ENCODE measurements at places on chromosomes 6 and 20.

DNA sequence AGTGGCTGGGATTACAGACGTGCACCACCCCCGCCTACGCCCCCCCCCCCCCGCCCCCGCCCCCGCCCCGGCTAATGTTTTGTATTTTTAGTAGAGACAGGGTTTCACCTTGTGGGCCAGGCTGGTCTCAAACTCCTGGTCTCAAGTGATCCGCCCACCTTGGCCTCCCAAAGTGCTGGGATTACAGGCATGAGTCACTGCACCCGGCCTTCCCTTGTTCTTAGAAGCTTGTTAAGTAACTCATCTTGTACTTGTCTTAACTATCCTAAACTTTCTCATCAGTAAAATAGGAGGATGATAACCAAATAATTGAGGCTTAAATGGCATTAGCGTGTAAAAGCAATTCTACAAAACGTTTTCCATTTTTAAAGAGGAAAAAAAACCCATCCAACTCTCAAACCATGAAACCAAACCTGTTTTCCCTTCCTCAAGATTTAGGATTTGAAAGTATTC is 4.2 kb downstream of the CDYL start:
- DNase-seq, result no peak

DNA sequence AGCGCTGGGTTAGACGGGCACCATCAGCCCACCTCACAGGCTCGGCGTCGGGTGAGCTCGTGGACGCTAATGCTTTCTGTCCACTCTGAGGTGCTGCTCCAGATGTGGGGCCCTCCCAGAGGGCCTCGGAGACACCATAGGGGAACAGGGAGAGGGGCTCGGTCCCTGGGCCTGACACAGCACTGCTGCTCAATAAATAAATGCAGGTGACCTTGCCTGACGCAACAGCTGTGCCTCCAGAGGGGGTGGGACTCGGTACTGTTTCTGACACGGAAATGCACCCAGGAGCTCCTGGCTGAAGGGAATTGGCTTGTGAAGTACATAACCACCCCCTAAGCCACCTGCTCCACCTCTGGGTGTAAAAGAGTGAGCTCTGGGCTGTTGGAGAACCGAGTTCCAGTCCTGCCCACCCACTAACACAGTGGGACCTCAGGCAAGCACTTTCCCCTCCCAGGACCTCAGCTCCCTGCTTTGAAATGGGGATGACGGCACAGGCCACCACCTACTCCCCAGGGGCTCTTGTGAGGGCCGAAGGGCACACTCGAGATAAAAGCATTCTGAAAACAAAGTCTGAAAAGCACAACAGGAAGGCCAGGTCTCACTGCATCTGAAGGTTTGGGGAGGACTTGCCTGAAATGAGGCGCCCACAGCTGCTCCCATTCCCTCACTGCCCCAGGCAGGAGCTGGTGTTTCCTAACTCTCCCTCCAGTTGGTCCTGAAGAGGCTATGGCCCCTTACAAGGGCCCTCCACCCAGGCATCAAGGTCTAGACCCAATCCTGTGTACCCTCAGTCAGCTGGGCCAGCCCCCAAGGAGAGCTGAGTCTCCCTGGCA is 6.7 kb downstream of the KCNK15 start:
- DNase-seq, result no peak

DNA sequence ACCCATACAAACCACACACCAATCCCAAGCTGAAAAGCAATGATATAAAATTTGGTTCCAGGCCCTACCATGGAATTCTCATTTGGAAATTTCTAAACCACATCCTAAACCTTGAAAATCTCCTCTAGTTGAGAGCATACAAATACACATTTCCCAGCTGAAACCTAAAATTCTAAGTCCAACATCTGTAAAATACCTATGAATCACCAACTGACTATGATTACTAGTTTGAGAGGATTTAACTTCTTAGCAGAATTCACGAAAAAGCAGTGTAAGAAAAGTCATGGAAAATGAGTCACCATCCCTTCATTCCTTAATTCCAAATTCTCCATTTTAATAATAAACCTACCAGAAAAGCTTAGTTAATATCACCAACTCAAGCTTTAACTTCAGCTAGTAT is 15.4 kb downstream of the RANBP9 start:
- DNase-seq, result no peak

DNA sequence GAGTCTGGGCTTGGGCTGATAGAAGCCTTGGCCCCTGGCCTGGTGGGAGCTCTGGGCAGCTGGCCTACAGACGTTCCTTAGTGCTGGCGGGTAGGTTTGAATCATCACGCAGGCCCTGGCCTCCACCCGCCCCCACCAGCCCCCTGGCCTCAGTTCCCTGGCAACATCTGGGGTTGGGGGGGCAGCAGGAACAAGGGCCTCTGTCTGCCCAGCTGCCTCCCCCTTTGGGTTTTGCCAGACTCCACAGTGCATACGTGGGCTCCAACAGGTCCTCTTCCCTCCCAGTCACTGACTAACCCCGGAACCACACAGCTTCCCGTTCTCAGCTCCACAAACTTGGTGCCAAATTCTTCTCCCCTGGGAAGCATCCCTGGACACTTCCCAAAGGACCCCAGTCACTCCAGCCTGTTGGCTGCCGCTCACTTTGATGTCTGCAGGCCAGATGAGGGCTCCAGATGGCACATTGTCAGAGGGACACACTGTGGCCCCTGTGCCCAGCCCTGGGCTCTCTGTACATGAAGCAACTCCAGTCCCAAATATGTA is 957 bp upstream of the VEGFA start:
- no peak for DNase-seq

DNA sequence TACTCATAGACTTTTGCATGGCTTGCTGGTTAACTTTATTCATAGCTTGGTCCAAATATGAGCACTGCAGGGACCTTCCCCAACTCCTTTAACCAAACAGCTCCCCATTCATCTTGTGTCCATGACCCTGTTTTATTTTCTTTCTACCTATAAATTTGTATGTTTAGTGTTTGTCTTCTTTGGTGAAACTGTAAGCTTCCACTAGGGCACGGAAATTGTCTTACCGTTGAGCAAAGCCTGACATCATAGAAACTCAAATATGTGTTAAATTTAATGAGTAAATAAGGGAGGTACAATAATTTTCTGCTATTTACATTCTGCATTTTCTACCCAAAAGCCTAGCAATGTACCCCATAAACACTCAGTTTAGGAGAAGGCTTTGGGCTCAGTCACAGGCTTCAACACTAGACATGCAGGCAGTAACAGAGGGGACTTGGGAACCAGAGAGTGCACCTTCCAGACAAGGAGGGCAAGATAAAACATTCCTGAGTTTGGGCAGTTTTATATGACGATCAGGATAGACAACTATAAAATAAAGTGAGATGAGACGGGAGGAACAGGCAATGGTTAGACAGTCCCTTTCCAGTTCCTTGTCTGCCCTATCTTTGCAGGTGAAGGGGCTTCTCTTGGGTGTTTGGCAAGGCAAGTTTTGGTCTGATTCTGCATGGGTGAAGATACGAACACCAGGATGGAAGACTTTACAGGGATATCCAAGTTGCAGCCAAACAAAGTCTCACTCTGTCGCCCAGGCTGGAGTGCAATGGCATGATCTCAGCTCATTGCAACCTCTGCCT is 46.2 kb upstream of the ZNF217 start:
- no peak for DNase-seq

DNA sequence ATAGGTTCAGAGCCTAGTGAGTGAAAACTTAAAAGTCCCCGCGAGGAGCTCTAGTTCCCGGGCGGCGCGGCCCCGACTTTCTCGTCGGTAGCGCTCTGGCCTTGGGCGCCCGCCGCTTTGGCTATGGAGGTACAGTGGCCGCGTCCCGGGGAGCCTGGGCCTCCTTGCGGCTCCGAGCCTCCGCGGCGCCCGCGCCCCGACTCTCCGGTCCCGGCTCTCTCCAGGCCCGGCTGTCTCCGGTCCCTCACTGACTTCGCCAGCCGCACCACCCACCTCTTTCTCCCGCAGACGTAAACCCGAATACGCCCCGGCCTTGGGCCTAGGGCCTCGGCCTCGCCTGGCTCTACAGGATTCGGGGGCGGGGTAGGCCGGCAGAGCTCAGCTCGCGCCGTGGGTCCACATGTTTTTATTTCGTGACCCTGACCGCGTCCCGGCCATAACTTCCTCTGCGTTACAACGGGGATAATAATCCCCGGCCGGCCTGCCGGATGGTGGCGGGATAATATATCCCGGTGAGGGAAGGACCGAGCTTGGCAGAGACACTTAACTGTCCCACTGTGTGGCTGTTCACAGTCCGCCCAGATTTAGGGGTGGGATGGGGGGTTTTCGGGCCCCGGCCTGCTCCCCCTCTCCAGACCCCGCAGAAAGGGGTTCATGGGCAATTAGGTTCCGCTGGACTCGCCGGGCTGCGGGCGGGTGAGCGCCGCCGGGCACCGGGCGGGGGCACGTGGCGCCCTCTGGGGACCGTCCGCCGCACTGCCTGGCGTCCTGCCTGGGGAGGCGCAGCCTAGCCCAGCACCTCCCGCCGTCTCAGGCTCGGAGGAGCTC is 10.0 kb upstream of the TBX18 start:
- DNase-seq, result no peak

- no peak for DNase-seq
Measured at GRCh38 chr20:6299456-6299855, 176.6 kb upstream of the FERMT1 start.

DNA sequence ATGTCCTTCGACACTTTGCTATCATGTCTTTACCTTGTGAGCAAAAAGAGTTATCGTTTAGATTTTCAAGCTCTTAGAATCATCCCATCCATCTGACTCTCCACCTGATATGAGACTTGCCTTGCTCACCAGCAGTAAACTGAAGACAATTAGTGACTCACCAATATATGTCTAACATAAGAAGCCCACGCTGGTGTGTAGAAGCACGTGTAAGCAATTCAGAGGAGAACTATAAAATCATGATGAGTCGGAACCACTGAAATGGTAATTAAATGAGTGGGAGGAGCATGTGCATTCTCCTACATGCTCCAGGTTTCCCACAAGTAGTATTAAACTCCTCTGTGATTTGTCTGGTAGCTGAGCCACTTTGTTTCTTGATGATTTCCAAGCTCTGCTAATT is 181.6 kb upstream of the RNF217 start:
- no peak for DNase-seq

DNA sequence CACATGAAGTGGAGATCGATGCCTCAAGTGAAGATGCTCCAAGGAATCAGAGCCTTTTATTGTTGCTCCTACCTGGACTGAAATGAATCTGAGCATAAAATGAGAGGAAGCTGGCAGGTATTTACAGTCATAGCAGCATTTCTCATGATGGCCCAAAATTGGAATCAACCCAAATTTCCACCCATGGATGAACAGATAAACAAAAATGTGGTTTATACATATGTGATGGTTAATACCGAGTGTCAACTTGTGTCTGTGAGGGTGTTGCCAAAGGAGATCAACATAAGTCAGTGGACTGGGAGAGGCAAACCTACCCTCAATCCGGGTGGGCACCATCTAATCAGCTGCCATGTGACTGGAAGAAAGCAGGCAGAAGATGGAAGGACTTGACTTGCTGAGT is 178.2 kb downstream of the PTPRT start:
- no peak for DNase-seq

DNA sequence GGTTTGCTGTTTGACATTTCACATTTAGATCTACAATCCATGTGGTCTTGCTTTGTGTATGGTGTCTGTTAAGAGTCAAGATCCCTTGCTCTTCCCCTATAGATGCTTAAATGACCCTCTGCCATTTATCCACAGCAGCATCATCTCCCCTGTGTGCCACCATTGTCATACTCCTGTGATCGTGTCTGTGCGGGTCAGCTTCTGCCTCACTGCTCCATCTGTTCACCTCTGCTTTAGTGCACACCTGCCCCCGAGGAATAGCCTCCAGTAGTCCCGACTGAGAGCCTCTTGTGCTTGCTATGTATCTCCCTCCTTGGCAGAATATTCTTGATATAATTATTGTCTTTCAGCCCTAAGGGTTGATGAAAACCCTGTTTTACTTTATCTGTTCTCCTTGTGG is 551.2 kb downstream of the CDH26 start:
- DNase-seq, result no peak

GRCh38 chr6:115460913-115461312 is 599.8 kb downstream of the FRK start:
- no peak for DNase-seq

- peak; percentile 41 for DNase-seq
Measured at GRCh38 chr20:35616465-35617396, 1.1 kb downstream of the SPAG4 start.

DNA sequence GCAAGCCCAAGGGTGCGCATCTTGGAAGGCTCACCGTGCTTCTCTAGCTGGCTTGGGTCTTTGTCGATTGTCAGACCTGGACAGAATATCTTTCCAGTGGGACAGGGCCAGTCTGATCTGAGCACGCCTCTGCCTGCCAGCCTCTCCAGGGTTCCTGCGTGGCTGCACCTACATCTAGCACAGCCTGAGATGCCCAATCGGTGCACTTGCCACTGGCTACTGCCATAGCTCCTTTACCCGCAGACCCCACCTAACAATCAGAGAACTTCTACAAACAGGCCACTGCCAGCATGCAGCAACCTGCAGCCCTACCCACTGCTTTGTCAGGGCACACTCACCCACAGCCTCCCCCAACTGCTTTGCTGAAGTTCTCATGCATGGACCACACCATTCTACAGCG is 56.7 kb upstream of the PHACTR3 start:
- DNase-seq, result no peak

DNA sequence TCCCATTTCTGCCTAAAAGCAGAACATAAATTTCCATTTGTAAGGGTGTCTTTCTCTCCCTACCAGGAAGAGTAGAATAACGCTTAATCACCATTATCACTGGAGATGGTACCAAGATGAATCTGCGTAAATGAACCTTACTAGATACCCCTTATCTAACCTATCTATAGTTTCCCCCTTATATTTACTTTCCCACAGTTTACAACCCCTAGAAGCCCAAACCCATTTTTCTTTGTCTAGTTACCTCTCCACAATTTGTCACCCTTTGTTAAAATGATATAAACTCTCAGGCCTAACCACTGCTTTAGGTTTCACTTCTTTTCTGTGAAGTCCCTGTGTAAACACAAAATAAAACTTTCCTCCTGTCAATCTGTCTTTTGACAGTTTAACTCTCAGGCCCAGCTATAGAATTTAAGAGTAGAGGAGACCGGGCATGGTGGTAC is 45.5 kb downstream of the PCNA start:
- DNase-seq, result no peak

- DNase-seq, result no peak
Measured at GRCh38 chr6:132818404-132819359, 4.3 kb downstream of the RPS12 start.

GRCh38 chr6:2353412-2354137 is 108.2 kb upstream of the GMDS start:
- DNase-seq, result peak; percentile 0

DNA sequence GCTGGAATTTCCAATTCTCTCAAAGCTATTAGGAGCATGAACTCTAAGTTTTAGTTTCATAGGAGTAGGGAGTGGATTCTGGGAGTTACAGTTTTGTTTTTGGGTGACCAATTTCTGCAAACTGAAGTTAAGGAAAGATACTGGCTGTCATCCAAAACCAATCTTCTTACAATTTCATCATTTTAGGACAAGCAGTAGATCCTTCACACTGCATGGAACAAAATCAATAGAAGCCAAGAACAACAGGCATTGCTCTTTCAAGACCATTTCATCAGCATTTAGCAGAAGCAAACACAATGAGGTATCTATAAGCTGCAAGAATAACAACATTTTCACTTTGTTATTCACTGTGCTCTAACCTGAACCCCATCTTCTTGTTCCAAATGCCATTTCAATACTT is 173.0 kb downstream of the GMDS start:
- no peak for DNase-seq

- no peak for DNase-seq
Measured at GRCh38 chr6:19399406-19399805, 437.8 kb upstream of the ID4 start.

Data from NCI-H1092 (cell line).